ENCODE measurements at places on chromosomes 6 and 20. TPM values are rescaled to one million over a fixed set of nuclear protein-coding genes. Genes with fewer than 3 reads are reported as not detected.
A peak's percentile ranks its signal among the peaks of the same experiment; 100 is the strongest.

- no peak overlapping the region for H3K27ac ChIP-seq
- no peak for DNase-seq
- H3K4me3 ChIP-seq: no peak overlapping the region
- no peaks in the 10 kb centered on the region for H3K27me3 ChIP-seq
These were observed 2.4 kb upstream of the RTF2 start for GRCh38 chr20:56465997-56466396.

- no peak for DNase-seq
- H3K27ac ChIP-seq: no peak overlapping the region
- no peak overlapping the region for H3K4me3 ChIP-seq
- H3K36me3 ChIP-seq: no peaks in the 10 kb centered on the region
- no peaks in the 10 kb centered on the region for H3K4me1 ChIP-seq
These were observed 43.2 kb upstream of the PLCB4 start for GRCh38 chr20:9025643-9026042.

- no peaks in the 10 kb centered on the region for H3K27me3 ChIP-seq
- H3K27ac ChIP-seq: no peak overlapping the region
- H3K4me3 ChIP-seq: no peak overlapping the region
- no peaks in the 10 kb centered on the region for H3K36me3 ChIP-seq
These were observed 283.8 kb downstream of the CDC5L start for GRCh38 chr6:44671333-44671732.

DNA sequence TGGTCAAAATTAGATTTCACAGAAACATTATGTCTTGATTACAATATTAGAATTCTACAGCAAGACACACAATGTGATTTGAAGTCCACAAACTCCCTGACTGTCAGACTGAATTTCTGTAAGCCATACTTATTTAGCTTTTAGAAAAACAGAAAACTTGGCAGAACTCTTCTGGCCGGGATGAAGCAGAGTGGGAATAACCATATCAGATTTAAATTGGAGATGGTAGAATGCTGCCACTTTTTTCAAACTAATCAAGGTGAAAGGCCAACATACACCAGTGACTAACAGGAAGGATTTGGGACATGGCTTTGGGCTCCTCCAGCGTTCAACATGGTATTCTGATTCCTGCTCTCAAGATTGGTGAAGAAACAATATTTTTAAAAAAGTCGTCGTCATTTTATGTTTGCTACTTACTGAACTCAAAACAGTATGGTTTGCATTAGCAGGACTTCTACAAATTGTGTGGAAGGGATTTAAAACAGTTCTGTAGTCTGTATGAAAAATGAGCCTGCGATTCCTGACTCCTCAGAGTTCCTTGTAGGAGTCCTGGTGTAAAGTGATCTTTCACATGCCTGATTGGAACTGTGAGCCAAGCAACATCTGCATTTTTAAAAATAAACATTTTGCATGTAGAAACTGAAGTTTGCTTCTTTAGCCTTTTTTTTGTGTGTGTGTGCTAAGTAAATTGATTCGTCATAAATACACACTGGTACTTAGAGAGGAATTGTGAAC, 297.9 kb upstream of the SOX4 start:
- H3K4me1 ChIP-seq: peaks cover 4% of the 10 kb centered on the region
- H3K36me3 ChIP-seq: no peaks in the 10 kb centered on the region
- no peak overlapping the region for H3K27ac ChIP-seq
- no peak for DNase-seq
- no peak overlapping the region for H3K4me3 ChIP-seq
- H3K27me3 ChIP-seq: peaks cover 12% of the 10 kb centered on the region

GRCh38 chr6:134994431-134994830, 44.5 kb upstream of the ALDH8A1 start:
- H3K27me3 ChIP-seq: no peaks in the 10 kb centered on the region
- DNase-seq: no peak
- H3K36me3 ChIP-seq: peaks cover 26% of the 10 kb centered on the region

DNA sequence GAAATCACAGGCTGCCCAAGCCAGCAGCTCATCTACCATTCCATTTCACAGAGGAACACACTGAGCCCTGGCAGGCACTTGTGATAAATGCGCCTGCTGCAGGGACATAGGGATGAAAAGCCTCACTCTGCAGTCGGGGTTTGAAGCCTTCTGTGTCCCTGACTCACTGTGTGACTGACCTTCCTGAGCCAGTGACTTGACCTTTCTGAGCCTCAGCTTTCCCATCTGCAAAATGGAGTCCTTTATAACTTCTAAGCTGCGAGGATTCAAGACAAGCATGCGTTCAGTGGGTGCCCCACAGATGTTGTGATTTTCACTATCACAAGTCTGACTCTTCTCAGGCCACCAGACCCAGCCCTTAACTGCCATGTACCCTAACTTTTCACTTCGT, 5.5 kb downstream of the TGM2 start:
- H3K4me1 ChIP-seq: no peaks in the 10 kb centered on the region
- H3K27me3 ChIP-seq: peaks cover 7% of the 10 kb centered on the region
- no peak for DNase-seq
- H3K27ac ChIP-seq: no peak overlapping the region

DNA sequence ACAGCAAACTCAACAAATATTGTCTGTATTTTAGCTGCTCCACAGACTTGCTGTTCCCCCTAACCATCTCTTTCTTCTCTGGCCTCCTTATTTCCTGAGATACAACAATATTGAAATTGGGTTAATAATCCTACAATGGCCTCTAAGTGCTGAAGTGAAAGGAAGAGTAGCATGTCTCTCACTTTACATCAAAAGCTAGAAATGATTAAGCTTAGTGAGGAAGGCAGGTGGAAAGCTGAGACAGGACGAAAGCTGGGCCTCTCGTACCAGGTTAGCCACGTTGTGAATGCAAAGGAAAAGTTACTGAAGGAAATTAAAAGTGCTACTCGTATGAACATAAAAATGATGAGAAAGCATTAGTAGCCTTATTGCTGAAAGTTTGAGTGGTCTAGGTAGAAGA, 63.8 kb downstream of the ELOVL5 start:
- peaks cover 53% of the 10 kb centered on the region for H3K36me3 ChIP-seq
- peak; percentile 46 for DNase-seq
- H3K4me1 ChIP-seq: peaks cover 49% of the 10 kb centered on the region
- no peak overlapping the region for H3K4me3 ChIP-seq
- H3K27me3 ChIP-seq: no peaks in the 10 kb centered on the region
- H3K27ac ChIP-seq: peak overlapping the region; percentile 68

The MEP1A gene
- total RNA-seq: not detected

The GPX5 gene
- total RNA-seq: not detected

The RIPPLY2 gene
- not detected for total RNA-seq

The ARMH2 gene
- total RNA-seq: not detected

Data from activated CD4-positive, alpha-beta T cell treated with anti-CD3 and anti-CD28 coated beads for 36 hours (primary cell).